AG04450 (cell line): ENCODE measurements at places on chromosomes 2 and 18. TPM values are rescaled to one million over a fixed set of nuclear protein-coding genes. Genes with fewer than 3 reads are reported as not detected.

PTPRN gene
- polyA plus RNA-seq: 11.7 and 15.1 TPM in 2 replicates

IGFBP5 gene
- 3,867 and 4,154 TPM in 2 replicates for polyA plus RNA-seq

CPO gene
- 0.12 TPM in 1 of 2 replicates, not detected in the other for polyA plus RNA-seq

SMIM21 gene
- not detected in 2 replicates for polyA plus RNA-seq

ANKRD29 gene
- 0.12 and 0.15 TPM in 2 replicates for polyA plus RNA-seq

- DNase-seq: no peak
These were observed 68.0 kb upstream of the RIOK3 start for GRCh38 chr18:23384778-23385736.

GRCh38 chr18:28650860-28651259, 473.9 kb upstream of the CDH2 start:
- DNase-seq: no peak

GRCh38 chr2:54604871-54605270, 118.6 kb upstream of the EML6 start:
- DNase-seq: no peak

DNA sequence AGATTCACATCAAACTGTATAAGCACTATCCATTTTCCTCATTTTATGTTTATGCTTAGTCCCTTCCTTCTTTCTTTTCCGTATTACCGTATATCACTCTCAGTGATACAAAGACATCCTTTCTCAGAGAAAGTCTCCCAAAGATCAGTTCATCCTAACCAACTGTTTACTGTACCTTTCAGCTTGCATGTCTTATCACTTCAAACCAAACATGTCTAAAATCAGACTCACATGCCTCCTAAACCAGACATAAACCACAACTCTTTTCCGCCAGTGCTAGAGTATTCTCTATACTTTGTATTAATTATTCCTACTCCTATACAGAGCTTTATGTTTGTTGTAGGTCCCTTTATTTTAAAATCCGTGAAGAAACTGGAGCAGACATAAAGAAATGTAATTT, 41.5 kb downstream of the KCMF1 start:
- no peak for DNase-seq

- DNase-seq: no peak
These were observed 831.6 kb upstream of the CHAC2 start for GRCh38 chr2:52936029-52936428.

- no peak for DNase-seq
These were observed 29.4 kb upstream of the GMPPA start for GRCh38 chr2:219469186-219469724.

DNA sequence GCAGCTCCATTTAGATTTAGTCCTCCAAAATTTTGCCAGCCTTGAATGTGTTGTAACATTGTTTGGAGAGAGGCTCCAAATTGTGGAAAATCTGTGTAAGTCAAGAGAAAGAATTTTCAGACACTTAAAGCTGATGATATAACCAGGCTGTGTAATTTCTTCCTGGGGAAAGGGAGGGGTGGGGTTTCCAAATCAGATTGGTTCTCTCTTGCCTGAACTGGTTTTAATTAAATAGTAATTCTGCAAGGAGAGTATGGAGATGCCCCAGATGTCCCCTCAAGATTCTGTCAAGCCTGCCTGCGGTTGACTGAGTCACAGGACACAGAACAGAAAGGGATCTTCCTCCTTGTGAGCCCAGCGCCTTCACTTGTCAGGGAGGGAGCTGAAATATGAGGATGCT, 54.5 kb downstream of the C18orf63 start:
- no peak for DNase-seq

DNA sequence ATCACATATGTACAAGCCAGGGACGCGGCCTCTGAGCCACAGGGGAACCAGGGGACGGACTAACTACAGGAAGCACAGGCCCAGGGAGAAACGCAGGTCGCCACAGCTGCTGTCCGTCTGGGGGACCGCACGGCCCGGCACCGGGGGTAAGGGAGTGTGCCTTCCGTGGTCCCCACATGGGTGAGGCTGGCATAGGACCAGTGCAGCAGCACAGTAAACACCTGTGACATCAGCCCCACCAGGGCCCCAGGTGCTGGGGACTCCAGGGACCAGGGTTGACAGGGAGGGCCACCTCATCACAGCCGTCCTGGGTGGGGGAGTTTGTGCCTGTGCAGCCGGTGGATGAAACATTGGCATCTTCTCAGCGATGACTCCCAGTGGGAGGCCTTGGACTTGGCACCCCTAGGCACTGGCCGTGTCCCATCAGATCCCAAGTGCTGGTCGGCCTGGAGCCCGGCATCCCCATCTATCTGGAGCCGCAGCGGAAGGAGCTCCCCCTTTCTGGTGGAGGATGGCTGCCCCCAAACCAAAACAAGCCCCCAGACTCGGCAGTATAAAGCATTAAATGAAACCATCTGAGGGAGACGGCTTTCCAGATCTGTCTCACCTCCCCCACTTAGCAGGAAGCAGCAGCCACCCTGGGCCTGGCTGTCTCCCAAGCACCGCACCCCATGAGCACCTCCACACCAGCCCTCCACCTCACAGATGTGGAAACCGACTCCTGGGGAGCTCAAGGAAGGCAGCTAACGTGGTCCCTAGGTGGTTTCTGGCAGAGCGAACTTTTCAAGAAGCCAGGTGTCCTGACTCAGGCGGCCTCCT, 22.5 kb downstream of the AQP12A start:
- no peak for DNase-seq

DNA sequence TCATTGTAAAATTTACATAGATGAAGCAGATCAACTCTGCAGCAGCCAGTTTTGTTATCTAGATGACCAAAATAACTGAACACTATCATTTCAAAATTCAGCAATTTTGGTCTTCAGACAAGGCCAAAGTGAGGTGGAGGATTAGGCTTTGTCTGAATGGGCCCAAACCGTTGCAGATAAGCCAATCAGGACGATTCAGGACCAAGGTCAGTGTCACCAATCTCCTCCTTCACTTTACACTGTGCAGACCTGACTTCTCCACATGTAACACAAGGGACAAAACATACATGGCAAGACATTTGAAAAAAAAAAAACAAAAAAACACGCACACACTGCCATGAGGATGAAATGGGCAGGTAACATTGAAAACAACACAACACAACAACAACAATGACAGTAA, 211.2 kb downstream of the NAPG start:
- no peak for DNase-seq

DNA sequence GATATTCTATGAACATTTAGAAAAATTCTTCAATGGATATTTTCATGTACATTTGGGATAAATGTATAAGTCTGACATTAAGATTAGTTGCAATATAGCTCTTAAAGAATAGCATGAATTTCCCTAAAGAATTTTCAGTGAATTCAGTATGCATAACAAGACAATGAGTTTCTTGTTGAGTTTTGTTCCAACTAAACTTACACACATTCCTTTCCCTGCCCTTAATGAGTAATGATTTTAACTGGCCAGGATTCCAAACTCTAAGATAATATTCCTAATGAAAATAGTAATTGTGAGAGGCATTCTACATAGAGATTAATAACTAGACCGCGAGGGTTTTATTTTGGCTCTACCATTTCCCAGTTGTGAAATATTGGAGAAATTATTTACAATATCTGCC, 390.3 kb upstream of the GALNT5 start:
- DNase-seq: no peak

DNA sequence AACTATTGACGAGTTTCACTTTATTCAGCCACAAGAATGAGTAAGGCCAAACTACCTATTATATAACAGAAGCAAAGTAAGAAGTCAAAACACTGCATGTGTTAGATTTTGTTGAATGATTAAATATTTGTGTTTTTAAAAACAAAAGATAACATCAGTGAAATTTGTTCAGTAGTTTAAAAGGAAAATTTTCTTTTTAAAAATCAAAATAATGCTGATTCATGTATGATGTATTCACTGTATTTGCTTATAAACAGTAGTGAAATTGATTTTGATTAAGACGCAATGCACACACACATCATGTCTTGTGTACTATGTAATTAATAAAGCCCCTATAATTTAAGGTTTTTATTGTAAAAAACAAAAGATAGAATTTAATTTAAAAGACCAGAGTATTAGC, 73.6 kb upstream of the PSMD14 start:
- DNase-seq: no peak

DNA sequence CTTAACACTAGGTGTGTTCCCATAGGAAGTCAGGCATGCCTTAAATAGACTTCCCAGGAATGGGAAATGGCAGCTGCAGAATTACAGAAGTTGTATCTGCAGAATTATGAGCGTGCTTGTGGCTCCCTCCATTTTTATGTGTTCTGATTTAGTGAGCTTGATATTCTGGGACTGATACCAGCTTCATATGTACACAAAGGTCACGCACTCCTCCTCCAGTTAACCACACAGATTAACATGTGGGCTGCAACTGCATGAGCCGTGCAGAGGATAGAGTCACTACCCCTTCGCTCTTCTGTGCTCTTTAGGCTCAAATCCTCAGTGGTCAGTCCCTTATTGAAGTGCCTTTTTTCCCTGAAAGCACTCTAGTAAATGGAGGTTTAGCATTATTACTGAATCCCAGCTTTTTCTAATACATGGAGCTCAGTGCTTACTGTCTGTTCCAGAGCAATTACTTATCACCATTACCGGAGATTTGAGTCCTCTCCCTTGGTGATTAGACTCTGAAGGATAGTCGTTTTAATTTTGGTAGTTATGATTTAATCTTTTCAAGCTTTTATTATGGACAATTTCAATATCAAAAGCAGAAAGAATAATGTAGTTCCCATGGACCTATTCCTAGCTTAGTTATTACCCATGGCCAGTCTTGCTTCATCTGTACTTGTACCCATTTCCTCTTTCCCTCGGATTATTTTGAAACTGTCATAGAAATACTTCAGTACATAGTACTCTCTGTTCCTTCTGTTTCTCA, 238.3 kb downstream of the PRKCE start:
- DNase-seq: no peak

DNA sequence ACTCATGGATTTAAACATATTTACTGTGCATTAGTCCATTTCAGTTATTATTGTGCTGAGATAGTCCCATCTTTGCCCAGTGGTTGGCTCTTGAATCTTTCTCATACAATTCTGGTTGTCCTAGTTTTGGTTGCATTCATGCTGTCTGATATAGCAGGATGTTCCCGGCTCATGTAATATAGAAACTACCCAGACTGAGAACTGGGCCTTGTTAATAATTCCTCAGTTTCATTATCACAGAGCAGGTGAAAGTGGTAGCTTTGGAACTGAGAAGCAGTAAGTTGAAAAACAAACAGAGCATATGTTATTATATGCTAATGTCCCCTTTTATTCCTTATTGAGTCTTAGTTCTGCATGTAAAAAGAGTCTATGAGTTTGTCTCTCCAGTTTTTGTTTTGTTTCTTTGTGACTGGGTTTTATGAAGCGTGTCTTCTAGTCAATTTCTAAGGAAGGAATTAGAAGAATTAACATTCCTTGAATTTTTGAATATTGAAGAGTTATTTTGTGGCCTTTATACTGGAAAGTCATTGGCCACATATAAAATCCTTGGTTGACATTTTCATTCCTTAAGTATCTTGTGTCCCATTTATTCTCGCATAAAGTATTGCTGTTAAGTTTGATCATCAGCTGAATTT, 43.3 kb downstream of the EIF5B start:
- no peak for DNase-seq

DNA sequence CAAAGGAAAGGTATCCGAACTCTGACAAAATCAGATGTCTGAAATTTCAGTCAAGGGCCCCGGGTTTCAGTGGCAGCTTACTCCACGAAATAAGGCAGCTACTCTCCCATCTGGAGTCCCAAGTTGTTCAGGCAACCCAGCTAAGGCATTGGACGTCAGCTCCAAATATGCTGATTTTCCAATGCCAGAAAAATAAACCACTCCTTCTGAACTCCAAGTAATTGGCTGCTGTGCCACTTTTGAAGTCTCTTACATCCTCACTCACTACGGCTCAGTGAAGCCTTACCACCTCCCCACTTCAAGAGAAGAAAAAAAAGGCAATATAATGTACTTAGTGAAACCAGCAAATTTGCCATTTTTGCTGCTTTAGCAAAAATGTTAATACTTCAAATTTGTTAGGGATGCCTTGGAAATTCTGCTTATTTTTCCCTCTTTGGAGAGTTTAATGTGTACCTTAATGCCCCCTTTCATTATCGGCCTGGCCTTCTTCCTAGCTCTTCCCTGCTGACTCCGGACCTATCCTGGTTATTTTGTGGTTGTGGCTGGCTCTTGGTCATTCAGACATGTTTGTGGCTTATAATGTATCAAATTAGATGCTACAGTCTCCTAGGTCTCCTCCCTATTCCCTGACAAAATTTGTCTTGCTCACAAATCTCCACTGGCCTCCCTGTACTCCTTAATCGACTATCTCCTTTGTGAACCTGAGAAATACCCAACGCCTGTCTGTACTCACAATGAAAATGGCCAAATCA, 589.2 kb upstream of the ZEB2 start:
- no peak for DNase-seq

- no peak for DNase-seq
These were observed 10.2 kb upstream of the CPLX4 start for GRCh38 chr18:59328683-59329082.

GRCh38 chr2:225740086-225740485, 340.6 kb downstream of the NYAP2 start:
- no peak for DNase-seq

GRCh38 chr18:78242254-78242643, 737.4 kb upstream of the SALL3 start:
- no peak for DNase-seq
